ENCODE measurements at places on chromosomes 6 and 20. TPM values are rescaled to one million over a fixed set of nuclear protein-coding genes. Genes with fewer than 3 reads are reported as not detected.

Gene TEAD3
- 35.1 TPM for total RNA-seq

GRCh38 chr20:59350330-59351156 lies 50.1 kb downstream of the EDN3 start:
- no peak for DNase-seq

Gene PHACTR1
- 2.9 TPM for total RNA-seq

GRCh38 chr6:112503091-112503596 lies 156.0 kb downstream of the RFPL4B start:
- no peak for DNase-seq

DNA sequence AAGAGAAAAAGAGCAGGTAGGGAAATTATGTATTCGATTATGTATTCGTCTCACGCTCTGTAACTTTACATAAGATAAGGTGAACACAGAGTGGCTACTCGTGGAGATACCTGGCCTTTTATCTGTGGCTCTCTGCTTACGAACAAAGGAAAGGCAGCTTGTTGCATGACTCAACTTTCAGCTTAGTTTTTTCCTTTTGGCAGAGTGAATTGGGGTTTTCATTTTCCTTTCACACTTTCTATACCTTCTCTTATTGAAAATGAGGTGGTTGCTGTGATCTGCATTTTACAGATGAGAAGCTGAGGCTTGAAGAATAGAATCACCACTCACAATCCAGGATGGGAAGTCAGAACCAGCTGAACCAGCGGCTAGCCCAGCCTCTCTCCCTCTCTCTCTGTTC lies 13.3 kb upstream of the KCNK15 start:
- DNase-seq, result no peak

DNA sequence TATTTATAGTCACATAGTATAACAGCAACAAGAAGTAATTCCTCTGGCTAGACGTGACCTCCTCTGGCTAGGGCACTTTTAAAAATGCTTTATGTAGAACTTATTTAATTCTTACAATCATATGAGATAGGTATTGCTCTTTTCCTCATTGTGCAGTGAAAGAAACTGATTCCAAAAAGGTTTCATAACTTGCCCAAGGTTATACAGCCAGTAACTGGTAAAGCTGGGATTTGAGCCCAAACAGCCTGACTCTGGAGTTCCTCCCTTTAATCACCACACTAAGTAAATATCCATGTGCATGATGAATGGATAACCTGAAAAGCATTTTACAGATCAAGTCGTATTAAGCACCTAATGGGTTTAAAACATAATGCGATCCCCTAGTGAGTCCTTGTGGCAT lies 214.6 kb downstream of the PRL start:
- DNase-seq, result no peak

DNA sequence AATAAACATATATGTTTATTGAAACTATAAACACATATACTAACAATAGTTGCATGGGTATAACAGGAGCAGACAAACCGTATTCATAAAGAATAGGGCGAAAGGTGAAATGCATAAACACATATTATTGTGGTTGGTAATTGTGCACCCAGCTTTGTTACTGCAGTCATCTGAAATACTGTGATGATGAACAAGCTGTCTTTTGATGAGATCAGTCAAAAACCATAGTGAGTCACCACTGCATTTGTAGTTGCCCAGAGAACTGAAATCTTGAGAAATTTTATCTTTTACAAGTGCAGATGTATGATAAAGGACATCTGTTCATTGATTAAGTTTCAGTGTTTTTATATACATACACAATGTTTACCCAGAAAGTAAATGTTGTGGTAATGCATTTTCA lies 133.7 kb downstream of the MYO6 start:
- DNase-seq, result peak; percentile 57

DNA sequence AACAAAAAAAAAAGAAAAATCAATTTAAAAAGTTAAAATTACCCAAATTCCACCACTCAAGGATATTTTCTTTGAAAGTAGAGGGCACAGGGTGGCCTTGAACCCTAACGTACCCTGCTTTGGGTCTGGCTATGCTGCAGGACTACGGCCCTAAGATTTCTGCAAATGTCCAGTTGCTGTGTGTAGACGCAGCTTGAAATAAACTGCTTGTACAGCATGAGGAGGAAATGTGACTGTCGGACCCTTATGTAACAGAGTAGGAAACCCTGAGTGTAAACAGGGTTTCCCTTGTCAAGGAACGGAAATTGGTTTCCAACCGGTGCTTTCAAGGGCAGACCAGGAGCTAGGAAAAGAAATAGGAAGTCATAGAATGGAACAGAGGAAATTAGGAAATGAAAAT lies 60.7 kb upstream of the SHLD1 start:
- DNase-seq, result no peak

GRCh38 chr6:12608016-12608860 lies 108.3 kb upstream of the PHACTR1 start:
- DNase-seq, result peak; percentile 48

GRCh38 chr20:49259799-49260198 lies 18.1 kb downstream of the ZNFX1 start:
- no peak for DNase-seq

DNA sequence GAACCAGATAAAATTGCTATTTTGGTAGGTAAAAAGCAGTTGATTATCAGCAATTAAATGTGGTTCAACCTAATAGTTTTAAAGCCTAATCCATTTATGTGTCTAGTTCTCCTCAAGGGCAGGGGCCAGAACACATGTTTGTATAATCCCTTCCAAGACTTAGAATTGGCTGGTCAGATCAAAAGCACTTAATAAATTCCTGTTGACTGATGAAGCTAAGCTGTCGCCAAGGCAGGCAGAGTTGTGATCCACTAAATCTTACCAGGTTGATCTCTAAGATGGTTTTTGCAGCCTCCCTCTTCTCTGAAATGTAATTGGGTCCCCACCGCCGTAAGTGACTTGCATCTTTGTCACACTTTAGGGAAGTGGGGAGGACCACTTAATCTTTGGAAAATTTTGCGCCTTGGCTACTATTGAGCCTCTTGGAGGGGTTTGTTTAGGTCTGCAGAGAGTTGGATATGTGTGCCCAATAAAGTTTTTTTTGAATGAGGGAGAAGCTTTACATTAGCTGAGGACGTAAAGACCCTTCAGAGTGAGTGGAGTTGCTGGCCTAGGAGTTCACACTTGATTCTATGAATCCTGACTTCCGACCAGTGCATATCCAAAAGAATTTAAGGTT lies 65.9 kb downstream of the PHF20 start:
- DNase-seq, result no peak

GRCh38 chr6:56849896-56850295 lies 105.0 kb upstream of the BEND6 start:
- peak; percentile 82 for DNase-seq

Gene HUS1B
- 0.41 TPM for total RNA-seq
